ENCODE measurements at places on chromosomes 2 and 18. TPM values are rescaled to one million over a fixed set of nuclear protein-coding genes. Genes with fewer than 3 reads are reported as not detected.

Gene TAF1B
- total RNA-seq, result 14.3 TPM

Gene MYO1B
- total RNA-seq, result 244 TPM

Gene ANKRD36C
- total RNA-seq, result 7.3 TPM

Gene HOXD13
- total RNA-seq, result not detected

Gene UCN
- total RNA-seq, result 2.1 TPM

Gene CCDC68
- total RNA-seq, result 4.9 TPM

Gene MALL
- 17.4 TPM for total RNA-seq

Gene HOXD12
- not detected for total RNA-seq

Gene PLGLB2
- total RNA-seq, result 4.1 TPM

Gene SCN9A
- total RNA-seq, result 0.15 TPM

Gene GNLY
- not detected for total RNA-seq

Gene RUFY4
- not detected for total RNA-seq

Gene OLA1
- total RNA-seq, result 131 TPM

Gene CYBRD1
- total RNA-seq, result 22.3 TPM

Gene WDR75
- total RNA-seq, result 35.5 TPM

Gene DYSF
- 1.3 TPM for total RNA-seq

Gene VWA3B
- 0.08 TPM for total RNA-seq

Gene PIGN
- 17.3 TPM for total RNA-seq

Gene MAP2
- total RNA-seq, result 5.5 TPM

Gene SCN2A
- total RNA-seq, result 0.42 TPM

Gene SUCLG1
- total RNA-seq, result 64.3 TPM

Gene NAT8
- total RNA-seq, result not detected

Gene TCF7L1
- 2.0 TPM for total RNA-seq

Gene GPR39
- 7.3 TPM for total RNA-seq

Gene UPP2
- total RNA-seq, result not detected

Gene DES
- total RNA-seq, result not detected

Gene TACR1
- not detected for total RNA-seq

Gene DTNA
- total RNA-seq, result 1.5 TPM

Gene ST8SIA5
- not detected for total RNA-seq

Gene TPO
- total RNA-seq, result 0.23 TPM

Gene CYS1
- total RNA-seq, result 1.3 TPM

Gene DLX2
- total RNA-seq, result 0.46 TPM

Gene PLEK
- total RNA-seq, result not detected

Gene ITGAV
- 123 TPM for total RNA-seq

Gene SPIRE1
- 25.2 TPM for total RNA-seq

Gene BOLL
- total RNA-seq, result not detected

Gene LOXL3
- total RNA-seq, result 1.6 TPM

Gene AMER3
- not detected for total RNA-seq

Gene TWIST2
- 23.1 TPM for total RNA-seq

All from hair follicular keratinocyte (primary cell).